Choroid plexus epithelial cell (primary cell): ENCODE measurements at places on chromosomes 6 and 20.

- peak; percentile 57 for DNase-seq
Observed at GRCh38 chr6:97630604-97631003, 347.6 kb upstream of the MMS22L start.

- peak; percentile 47 for DNase-seq
Observed at GRCh38 chr6:121093928-121094327, 240.4 kb downstream of the TBC1D32 start.

GRCh38 chr6:12844284-12845223 lies 128.0 kb downstream of the PHACTR1 start:
- peak; percentile 50 for DNase-seq

DNA sequence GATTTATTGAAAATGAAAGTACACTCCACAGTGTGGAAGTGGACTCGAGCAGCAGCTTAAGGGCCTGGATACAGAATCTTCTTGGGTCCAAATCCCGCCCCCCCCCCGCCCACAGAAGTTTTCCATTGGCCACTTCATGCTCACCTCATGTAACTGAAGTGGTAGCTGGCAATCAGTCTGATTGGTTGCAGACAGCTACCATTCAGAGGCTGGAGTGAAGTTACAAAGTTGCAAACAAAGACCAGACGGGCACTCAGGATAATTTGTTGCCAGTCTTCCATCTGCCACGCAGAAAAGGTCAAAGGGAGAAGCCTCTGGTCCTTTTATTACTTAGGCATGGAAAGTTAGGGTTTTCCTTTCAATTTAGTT lies 25.8 kb upstream of the FABP7 start:
- no peak for DNase-seq

GRCh38 chr20:51132279-51132678 lies 109.4 kb upstream of the KCNG1 start:
- DNase-seq = peak; percentile 65

GRCh38 chr6:134235937-134236751 lies 81.8 kb downstream of the SGK1 start:
- DNase-seq = peak; percentile 77

DNA sequence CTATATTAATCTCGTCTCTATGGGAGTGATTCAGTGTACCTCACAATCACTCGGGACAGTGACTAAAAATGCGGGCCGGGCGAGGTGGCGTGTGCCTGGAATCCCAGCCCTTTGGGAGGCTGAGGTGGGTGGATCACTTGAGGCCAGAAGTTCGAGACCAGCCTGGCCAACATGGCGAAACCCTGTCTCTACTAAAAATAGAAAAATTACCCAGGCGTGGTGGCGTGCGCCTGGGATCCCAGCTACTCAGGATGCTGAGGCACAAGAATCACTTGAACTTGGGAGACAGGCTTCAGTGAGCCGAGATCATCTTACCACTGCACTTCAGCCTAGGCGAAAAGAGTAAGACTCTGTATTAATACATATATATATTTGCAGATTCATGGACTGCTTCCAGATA lies 17.4 kb downstream of the POPDC3 start:
- no peak for DNase-seq

- DNase-seq = no peak
Observed at GRCh38 chr6:100426241-100426640, 38.5 kb downstream of the SIM1 start.

DNA sequence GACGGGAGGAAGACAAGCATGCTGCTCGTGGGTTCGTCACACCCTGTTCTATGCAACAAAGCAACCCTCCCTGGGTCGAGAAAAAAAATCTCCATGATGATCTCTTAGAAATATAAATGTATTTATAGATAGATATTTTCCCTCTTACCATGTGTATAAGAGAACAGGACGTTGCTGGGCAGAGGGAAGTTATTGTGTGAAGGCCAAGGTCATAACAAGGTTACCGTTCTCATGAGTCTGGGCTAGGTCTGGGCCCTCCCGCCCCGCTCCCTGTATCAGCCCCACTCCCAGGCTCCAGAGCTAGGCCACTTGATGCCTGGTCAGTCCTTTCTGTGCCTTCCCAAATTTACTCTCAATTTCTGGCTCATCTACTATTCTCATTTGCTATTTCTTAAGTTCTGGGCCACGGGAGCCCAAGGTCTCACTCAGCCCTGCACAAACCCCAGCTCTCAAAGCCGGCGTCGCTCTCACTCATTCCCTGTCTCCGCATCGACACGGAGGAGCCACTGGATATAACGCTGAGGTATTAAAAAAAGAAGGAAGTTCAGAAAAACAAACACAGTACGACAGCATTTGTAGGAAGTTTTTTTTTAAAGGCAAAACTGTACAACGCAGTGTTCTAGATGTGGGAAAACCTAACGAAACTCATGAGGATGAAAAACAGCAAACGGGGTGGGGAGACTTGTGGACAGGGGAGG lies 96.8 kb downstream of the PSMG4 start:
- DNase-seq = peak; percentile 46

DNA sequence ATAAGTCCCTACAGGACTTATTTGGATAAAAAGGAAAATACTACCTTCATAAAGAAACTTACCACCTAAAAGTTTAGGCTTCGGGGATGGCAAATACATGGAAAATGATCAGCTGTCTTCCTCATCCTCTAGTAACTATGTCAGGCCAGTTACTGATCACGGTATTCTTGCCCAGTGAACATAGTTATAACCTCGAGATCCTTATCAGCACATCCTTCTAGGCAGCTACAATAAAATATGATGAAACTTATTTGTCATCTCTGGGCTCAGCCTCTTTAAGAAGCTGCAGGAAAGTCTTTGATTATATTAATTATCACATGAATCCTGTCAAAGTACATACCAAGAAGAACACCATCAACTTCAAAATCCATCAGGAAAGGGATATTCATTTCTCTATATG lies 41.8 kb downstream of the SF3B5 start:
- DNase-seq = no peak

- no peak for DNase-seq
Observed at GRCh38 chr6:84605298-84605697, 159.1 kb downstream of the TBX18 start.

- DNase-seq = peak; percentile 90
Observed at GRCh38 chr6:145544041-145544440, 191.3 kb downstream of the EPM2A start.

DNA sequence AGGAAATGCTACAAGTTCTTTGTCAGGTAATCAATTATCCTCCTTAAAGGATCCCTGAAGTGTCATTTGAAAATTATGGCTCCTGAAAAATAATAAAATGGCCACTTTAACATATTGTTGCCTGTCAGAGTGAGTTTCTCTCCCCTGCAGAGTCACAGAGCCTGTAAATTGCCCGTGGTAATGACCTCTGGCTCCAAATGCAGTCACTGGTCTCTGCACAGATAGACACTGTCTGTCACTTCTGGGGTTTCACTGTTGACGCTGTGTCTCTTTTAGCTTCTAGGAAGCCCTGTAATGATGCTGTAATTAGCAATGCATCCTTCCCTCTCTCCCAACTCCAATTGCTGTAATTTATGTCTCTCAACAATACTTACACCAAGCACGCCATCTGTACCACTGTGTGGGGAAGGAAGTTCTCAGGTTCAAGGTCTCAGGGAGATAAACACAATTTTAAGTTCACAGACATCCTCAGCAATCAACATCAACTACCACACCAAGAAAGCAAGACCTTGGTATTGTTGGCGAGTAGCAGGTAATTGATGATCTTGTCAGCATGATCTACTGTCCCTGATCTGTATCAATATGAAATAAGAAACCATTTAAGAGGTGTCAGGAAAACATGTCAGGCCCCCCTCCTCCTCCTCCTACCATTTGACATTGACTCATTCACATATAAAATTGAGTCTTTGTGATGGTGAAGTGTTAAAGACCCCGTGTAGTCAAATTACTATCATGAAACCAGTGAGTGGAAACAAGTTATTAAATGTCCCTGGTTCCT lies 91.2 kb upstream of the SULF2 start:
- no peak for DNase-seq

DNA sequence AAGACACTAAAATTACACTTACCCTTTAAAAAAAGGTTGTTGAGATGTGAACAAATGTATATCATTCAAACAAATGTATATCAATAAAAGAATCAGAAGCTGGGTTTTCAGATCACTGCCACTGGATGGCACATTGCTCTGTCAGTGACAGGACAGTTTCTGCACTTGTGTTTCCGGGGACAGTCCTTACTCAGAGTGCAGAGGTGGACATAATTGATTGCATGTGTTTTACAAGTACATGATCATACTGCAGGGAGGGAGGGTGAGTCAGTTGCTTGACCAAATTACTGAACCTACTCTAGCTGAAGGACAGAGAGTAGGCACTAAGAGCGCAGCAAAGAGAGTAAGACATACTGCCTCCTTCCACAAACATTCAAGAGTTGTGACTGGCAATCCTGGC lies 302.3 kb downstream of the TENT5A start:
- peak; percentile 5 for DNase-seq

- peak; percentile 54 for DNase-seq
Observed at GRCh38 chr6:154543628-154544027, 33.1 kb upstream of the CNKSR3 start.

DNA sequence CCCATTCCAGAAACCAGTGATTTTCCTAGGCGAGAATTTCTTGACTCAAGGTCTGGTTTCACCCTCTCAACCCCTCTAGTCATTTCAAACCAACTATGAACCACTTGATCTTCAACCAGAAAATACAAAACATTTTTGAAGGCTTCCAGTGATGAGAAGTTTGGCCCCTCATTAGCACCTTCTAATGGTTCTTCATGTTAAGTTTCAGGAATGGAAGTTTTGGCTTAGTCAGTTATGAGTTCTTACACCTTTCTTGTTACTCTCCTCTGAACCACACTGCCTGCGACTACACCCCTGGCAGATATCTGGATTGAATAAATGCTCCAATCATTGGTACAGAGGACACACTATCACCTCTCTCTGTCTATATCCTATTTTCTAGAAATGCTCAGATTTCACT lies 67.2 kb downstream of the GJA10 start:
- DNase-seq = no peak

- DNase-seq = peak; percentile 58
Observed at GRCh38 chr20:31838646-31839292, 6.6 kb downstream of the FOXS1 start.

GRCh38 chr6:146560607-146561006 lies 17.0 kb downstream of the RAB32 start:
- no peak for DNase-seq
